Brain (organoid and tissue), 16 donors: ENCODE measurements at places on chromosomes 1 and 21.

DNA sequence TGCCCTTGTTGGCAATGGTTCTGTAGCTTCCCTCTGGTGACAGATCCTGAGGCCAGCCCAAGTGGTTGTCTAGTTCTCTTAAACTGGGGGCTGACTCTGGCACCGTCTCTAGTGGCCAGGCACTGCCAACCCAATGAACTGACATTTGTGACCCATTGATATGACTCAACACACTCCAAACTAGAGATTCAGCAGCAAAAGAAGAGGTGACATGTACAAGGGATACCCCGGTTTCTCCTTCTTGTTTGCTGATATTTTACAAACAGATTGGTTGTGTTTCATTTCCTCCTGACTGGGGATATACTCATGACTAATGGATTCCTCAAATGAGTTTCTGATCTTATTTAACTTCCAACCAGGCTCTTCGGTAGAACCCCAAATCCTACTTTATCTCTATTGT, 65.9 kb upstream of the DNAJC6 start:
- no peak for DNase-seq

DNA sequence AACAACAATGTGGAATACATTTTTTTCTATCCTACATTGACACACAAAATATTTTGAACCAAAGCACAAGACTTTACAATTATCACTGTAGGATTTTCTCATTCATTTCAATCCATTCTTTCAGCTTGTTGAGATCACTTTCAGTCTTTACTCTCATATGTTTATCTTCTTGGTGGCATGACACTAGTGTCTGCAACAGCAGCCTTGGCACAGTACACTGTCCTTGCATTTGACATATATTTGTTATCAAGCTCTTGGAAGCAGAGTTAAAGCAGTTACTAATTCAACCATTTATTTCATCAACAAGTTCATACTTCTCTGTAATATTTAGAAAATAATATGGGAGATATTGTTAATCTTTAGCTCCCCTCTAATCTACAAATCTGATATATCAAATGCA, 922.4 kb upstream of the ADGRL2 start:
- no peak for DNase-seq

DNA sequence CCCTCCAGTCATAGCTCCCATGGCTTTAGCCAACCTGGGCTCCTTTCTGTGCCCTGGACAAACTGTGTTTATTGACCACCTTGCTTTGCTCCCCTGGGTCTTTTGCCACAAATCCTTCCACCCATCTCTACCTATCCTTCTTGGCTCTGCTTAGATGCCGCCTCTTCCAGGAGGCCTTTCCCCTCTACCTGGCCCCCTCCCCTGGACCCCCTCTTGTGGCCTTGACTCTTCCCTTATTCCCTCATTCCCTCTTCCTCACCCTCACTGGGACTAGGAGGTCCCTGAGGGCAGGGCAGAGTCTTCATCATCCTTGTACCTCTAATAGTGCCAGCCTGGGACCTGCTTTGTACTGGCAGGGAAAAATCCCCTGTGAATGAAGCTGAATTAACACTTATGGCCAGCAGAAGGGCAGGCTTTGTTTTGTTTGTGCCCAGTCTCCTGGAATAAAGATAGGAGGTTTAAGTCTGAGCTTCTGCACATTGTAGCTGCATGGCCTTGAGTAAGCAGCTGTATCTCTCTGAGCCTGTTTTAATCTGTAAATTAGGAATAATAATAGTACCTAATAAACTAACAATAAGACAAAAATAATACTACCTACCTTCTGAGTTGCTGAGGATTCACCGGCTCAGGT, 13.7 kb downstream of the PTPRU start:
- no peak for DNase-seq

DNA sequence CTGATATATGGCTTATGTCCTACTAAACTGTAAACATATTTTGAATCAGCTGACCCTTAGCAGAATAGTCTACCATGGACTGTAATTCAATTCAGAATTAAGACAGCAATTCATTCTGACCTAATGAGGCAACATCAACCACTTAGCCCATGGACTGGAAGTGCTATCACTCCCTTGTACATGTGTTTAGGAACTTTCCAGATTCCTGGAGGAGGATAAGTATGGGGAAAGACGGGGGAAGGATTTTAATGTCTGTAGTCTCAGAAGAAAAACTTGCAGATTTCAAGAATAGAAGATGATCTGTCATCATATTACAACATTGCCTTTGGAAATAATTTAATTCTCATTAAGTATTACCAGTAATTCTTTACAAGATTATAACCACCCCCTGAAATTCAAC, 56.3 kb downstream of the PTGFR start:
- no peak for DNase-seq

GRCh38 chr1:207808911-207809555, 57.2 kb downstream of the CD46 start:
- no peak for DNase-seq

DNA sequence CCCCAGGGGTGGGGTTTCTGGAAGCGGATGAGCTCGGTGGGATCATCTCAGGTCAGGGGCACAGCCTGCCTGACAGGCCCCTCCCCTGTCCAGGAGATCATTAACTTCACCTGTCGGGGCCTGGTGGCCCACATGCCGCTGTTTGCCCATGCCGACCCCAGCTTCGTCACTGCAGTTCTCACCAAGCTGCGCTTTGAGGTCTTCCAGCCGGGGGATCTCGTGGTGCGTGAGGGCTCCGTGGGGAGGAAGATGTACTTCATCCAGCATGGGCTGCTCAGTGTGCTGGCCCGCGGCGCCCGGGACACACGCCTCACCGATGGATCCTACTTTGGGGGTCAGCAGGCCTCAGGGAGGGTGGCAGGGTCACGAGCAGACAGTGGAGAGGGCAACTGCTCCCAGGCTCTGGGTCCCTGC, 8.4 kb downstream of the HCN3 start:
- DNase-seq = no peak

GRCh38 chr1:234869182-234870019, 259.2 kb downstream of the TOMM20 start:
- no peak for DNase-seq

- no peak for DNase-seq
These were observed 184.7 kb downstream of the TOMM20 start for GRCh38 chr1:234943836-234944402.

- DNase-seq = no peak
These were observed 94.7 kb downstream of the ATP1B1 start for GRCh38 chr1:169201084-169201619.

- peak; percentile 6 for DNase-seq
These were observed 389.6 kb upstream of the USP24 start for GRCh38 chr1:55604749-55605148.

DNA sequence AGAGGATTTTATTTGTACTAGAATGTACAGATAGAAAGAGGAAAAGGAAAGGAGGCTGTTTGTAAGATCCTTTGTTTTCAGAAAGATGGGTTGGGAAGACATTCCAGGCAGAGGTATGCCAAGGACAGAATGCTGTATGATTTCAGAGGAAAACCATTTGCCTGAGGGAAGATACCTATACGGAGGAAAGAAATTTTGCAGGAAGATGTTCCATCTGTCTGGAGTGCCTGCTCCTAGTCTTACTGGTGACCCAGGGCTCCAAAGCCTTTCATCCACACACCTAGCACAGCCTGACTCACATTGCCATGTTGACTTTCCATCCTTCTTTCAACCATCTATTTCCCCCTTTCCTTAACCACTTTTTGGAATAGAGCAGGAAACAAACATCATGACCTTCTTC, 18.2 kb downstream of the SAMD13 start:
- no peak for DNase-seq

DNA sequence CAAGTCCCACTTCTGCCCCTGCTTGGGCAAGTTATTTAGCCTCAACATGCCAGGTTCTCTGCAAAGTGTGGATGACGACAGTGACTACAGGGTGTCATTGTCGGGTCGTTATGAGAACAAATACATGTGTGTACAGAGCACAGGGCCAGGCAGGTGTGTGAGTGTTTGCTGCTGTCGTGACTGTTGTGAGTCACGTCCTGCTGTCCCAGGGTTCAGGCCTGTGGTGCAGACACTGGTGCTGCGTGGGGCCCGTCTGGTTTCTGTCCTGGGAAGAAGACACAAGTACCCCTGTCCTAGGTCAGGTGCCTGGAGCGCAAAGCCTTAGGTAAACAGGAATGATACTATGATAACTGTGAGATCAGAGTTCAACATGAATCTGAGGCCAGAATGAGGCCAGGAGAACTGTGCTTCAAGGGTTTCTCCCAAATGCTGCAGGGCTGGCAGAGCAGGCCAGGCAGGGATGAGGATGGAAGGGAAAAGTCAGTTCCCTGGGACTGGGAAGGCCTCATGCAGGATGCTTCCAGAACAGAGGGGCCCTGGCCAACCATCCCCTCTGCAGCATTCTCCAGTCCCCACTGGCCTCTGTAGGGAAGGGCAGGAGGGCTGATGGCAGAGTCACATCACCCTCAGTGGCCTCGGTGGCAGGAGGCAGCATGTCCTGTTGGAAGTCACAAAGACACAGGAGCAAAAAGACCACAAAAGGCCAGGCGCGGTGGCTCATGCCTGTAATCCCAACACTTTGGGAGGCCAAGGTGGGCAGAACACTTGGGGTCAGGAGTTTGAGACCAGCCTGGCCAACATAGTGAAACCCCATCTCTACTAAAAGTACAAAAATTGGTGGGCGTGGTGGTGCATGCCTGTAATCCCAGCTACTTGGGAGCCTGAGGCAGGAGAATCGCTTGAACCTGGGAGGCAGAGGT, 15.7 kb downstream of the GPR157 start:
- DNase-seq = no peak

- no peak for DNase-seq
These were observed 143.8 kb downstream of the OLFM3 start for GRCh38 chr1:101852936-101853335.

GRCh38 chr1:14939527-14940284, 213.8 kb upstream of the TMEM51 start:
- DNase-seq = no peak

GRCh38 chr1:116361648-116362047, 11.4 kb upstream of the ATP1A1 start:
- no peak for DNase-seq

DNA sequence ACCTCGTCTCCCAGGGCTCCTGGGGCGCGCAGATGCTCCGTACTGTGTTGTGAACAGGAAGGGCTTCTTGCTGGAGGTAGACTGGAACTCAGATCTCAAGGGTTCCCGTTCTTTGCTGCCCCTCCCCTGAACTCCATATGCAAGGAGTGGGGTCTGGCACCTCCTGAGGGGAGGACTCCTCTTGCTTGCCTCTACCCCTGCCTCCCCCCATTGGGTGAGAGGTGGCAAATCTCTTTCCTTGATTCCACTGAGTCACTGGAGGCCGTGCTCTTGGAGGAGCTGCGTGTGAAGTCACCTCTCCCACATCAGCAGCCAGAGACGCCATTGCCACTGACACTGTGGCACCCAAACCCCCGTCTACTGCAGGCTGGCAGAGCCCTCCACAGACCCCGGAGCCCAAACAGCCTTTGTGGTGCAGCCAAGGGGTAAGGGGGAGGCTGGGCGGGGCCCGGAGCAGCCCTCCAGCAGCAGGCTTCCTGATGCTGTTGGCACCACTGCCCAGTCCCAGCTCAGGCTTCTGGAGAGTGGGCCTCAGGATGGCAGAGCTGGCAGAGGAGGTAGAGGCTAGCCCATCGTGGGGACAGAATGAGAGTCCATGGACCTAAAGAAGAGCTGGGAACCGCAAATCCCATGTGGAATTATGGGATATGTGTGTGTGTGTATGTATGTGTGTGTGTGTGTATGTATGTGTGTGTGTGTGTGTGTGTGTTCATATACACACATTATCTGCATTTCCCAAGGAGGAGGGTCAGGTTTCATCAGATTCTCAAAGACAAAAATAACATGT, 104.9 kb upstream of the RUNX3 start:
- DNase-seq = no peak
